DMS79 (cell line): ENCODE measurements at places on chromosomes 11 and 22.

DNA sequence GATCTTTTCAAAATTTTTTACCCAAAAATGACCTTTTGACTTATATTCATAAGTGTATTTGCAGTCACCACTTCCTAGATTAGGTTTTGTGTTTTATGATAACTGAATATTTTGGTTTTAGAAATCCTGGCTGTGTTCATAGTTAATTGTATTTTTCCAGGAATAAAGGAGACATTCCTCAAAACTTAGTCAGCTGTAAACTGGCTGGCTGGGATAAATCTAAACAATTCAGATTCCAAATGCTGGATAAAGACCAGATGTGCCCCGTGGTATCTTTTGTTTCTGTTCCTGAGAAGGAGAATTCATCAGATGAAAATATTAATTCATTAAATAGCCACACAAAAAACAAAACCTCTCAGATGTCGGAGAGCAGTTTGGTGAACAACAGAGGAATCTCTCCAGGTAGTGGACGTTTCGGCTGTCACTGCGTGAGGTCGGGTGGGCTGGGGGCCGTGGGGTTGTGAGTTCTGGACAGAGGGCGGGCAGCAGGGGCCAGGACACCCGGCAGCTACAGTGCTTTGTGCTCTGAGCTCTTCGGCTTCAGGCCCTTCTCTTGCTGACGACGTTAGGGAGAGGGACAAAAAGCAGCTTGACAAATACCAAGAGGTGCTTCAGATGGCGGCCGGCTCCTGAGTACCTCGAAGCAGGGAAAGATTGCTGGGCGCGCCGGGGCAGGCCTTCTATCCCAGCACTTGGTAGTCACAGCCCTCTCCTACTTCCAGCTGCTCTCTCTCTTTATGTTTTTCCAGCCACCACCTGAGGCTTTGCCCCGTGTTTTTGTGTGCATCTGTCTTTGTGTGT lies 24.6 kb downstream of the MOV10L1 start:
- peak; percentile 61 for DNase-seq

DNA sequence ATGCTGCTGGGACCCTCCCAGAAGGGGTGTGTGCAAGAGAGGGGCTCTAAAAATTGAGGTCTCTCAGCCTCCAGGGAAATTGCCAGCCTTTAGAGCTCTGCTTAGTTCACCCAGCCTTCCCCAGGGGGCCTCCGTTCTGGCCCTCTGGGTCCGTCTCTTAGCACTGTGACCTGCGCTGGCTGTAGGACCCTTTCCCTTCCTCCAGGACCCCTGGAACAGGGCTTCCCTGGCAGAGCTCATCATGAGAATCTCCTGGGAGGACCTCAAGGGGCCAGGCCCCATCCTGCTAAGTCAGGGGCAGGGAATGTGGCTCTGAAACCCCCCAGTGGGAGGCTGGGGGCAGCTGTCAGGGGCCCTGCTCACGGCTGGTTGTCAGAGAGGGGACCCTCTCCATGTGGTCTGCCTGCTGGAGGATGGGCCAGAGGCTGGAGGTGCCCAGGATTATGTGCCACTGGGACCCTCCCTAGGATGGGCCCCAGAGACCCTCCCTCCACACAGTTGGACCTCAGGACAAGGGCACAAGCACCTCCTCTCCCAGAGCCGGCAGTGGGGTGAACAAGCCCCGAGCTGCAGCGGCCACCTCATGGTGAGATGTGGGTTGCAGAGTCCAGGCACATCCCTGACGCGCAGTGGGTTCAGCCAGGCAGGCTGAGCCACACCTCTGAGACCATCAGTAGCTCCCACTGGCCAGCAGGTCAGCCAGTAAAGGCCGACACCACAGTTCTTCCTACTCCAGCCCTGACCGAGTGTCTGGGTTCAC lies 27.1 kb upstream of the GAL start:
- DNase-seq: no peak

DNA sequence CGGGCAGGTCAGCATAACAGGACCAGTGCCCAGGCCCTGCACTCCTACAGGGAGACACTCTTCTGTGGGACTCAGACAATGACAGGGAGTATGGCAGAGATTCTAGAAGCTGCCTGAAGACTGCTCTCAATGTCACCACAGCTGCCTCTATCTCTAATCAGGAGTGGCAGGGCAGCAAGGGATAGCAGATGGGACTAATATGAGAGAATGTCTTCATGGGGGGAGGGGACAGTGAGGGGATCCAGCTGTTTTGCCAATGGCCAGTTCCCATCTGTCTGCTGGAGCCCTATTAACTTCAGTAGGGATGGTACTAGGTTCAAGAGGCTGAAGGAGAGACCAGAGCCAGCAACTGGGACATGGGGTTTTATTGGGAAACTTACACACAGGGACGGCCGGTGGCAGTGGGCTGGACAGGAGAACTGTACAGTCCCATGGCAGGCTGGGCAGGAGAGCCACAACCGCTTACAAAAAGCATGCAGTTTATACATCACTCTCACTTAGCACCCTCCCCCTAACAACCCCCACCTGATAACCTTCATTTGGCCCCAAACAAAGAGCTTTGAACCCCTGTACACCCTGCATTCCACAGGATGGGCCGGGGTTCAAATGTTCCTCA lies 2.5 kb upstream of the CD82 start:
- DNase-seq: no peak

GRCh38 chr11:121929581-121929980 lies 186.4 kb downstream of the BLID start:
- peak; percentile 92 for DNase-seq

DNA sequence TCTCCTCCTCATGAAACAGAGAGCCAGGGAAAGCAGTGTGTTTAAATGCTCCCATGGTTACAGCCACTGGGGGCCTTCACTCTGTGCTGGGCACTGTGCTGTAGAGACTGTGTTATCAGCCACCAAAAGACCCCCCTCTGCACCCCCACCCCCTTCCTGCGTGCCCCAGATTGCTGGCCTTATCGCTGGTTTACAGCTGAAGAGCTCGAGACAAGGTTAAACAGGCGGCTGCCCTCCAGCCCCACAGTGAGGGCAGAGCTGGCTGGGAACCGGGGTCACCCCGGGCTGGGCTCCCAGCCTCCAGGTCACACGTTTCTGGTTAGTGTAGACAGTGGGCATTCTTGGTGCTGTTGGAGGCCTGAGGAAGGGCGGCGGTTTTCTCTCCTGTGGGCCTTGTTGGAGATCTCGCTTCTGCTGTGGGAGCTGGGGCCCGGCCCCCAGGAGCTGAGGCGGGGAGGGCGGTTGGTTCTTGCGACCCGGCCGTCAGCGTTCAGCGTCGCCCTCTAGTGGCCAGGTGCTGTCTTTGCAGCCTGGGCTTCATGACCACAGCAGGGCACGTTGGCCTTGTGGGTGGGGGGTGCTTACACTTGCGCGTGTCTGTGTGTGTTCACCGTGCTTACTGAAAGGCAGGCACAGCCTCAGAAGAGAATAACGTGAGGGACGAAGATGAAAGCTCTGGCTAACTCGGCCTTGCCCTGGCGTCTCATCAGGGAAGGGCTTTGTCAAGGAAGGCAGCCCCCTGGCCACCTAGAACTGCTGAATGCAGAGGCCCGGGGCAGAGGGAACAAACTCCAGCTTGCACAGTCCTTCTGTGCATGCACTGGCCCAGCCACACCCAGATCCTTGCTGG lies 40.8 kb downstream of the TBC1D22A start:
- DNase-seq: no peak

GRCh38 chr11:26583550-26583949 lies 11.5 kb upstream of the MUC15 start:
- DNase-seq: no peak

GRCh38 chr11:131302836-131303235 lies 67.6 kb upstream of the NTM start:
- no peak for DNase-seq

- peak; percentile 32 for DNase-seq
Observed at GRCh38 chr11:48002561-48002960, 22.2 kb downstream of the PTPRJ start.

- no peak for DNase-seq
Observed at GRCh38 chr11:101840704-101841103, 74.1 kb upstream of the CEP126 start.

DNA sequence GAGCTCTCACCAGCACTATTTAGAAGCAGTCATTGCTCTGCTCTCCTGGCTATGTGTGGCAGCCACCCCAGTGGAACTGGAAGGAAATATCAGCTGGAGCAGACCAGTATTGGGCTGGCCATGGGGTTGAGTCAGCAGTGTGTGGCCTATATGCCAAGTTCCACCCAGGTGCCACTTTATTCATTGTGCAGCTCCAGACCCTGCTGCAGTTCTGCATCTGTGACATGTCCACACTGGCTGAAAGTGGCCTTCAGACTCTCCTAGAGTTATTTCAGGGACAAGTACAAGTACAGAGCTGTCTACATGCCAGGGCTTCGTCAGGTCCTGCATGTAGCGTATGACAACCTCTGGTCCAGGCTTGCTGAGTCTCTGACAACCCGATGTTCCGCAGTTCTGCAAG lies 55.2 kb downstream of the CABIN1 start:
- no peak for DNase-seq

DNA sequence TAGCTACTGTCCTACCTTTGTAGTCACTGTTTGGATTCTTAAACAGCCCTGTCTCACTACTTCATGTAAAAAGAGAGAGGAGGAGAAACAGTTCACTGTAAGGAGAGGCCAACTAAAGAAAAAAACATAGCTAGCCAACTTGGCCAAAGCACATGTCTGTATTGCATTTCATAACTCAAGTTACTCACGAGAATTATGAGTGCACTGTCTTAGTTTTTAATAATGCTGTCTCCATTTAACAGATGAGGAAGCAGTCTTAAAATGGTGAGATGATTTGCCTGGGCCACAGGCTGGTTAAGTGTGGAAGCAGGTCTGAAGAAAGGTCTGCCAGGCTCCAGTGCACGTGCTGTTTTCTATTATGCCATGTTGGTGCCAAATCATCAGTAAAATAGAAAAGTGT lies 104.5 kb downstream of the UVRAG start:
- DNase-seq: no peak

- no peak for DNase-seq
Observed at GRCh38 chr11:65078151-65078550, 5.7 kb downstream of the CDCA5 start.

DNA sequence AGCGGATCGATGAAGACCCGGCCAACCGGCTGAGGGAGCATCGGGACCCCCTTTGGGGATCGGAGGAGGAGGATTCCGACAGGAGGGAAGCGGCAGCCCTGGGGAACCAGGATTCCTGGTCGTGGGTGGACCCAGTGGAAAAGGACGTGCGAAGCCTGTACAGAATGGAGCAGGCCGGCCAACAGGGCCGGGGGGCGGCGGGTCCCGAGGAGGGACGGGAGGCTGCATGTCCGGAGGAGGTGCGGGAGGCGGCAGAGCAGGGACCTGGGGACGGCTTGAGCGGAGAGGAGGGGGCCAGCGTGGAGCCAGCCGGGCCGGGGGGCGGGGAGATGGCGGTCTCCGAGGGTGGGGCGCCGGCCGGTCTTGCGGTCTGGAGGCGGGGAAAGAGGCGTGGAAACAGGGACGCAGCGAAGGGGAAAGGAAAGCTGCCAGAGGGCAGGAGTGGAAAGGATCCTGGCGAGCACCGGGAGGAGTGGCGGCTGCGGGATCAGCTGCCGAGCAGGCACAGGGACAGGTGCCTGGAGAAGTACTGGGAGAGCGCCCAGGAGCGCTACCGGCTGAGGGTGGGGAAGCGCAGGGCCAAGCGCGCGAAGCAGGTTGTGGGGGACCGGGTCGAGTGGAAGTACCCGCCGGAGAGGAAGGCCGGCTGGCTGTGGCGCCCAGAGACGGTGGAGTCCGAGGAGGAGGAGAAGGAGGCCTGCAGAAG lies at the start of gene ANO5:
TSS of gene ANO5 (plus strand) at position 444 of the 706 bp plus-strand sequence. CDS start 408 bp downstream, outside the sequence.
- DNase-seq: peak; percentile 45

- no peak for DNase-seq
Observed at GRCh38 chr11:87603887-87604286, 566.2 kb downstream of the TMEM135 start.

- DNase-seq: no peak
Observed at GRCh38 chr11:28969832-28970231, 861.6 kb downstream of the METTL15 start.

GRCh38 chr22:50299785-50300619 lies 7.4 kb downstream of the PLXNB2 start:
- DNase-seq: no peak

GRCh38 chr22:27856386-27856785 lies 54.8 kb upstream of the MN1 start:
- DNase-seq: no peak

- no peak for DNase-seq
Observed at GRCh38 chr11:77074205-77074604, 7.4 kb downstream of the CAPN5 start.

GRCh38 chr11:134670247-134670782 lies 258.3 kb upstream of the B3GAT1 start:
- DNase-seq: no peak

DNA sequence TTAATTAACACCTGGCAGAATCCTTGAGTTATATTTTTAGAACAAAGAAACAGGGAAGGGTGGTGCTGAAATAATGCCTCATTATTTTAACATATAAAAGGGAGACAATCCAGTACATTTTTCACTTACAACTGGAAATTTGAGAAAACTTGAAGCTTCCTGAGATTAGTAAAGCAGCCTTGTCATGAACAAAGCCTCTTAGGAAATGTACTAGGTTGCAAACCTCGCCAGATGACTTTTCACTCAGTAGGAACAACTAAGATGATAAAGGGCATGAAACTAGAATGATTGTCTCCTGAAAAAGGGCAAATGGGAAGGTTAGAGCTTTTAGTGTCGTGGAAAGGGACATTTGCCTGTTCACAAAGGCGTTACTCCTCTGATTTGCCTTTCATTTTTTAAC lies 289.6 kb downstream of the ETS1 start:
- DNase-seq: no peak

DNA sequence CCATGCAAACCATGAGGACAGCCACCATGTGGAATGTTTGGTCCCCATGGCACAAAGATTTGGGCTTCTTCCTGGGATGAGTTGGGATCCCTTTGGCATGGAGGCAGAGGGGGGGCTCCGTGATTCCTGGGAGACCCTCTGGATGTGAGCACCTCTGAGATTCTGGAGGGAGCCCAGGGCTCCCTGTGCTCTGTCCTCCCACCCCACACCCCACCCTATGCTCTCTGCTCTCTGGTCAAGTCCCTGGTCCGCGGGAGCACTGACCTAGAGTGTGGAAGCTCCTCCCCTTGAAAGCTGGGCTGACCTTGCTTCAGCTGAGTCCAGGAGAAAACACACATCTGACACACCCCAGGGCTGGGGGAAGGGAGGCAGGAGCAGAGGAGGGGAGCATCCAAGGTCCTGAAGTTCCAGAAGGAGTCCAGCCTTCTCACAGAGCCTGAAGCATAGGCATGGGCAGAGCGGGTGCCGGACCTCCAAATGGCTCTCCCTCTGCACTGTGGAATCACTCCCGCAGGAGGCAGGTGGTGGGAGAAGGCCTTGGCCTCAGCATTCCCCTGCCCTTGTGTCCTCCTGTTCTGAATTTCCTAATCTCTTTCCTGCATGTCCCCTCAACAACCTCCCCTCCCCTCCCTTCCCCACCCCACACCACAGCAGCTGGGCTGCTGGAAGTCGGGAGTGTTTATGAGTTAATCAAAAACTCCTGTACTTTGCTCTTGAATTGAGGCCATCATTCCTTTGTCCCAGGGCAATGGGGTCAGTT lies 25.7 kb upstream of the OAF start:
- no peak for DNase-seq

- no peak for DNase-seq
Observed at GRCh38 chr11:64413417-64413816, 54.5 kb downstream of the RPS6KA4 start.

GRCh38 chr22:26616650-26617049 lies 1.2 kb downstream of the CRYBB1 start:
- DNase-seq: no peak

GRCh38 chr22:33678523-33678922 lies 241.8 kb downstream of the LARGE1 start:
- DNase-seq: no peak

- peak; percentile 38 for DNase-seq
Observed at GRCh38 chr11:123018702-123019101, 37.1 kb upstream of the BSX start.
